Inflammatory macrophage treated with lipopolysaccharide for 1 hour (primary cell): ENCODE measurements at places on chromosomes 5 and 9.

GRCh38 chr5:1295650-1296037 is 776 bp upstream of the TERT start:
- DNase-seq = no peak

- no peak for DNase-seq
Measured at GRCh38 chr5:169149317-169149716, 151.6 kb downstream of the SLIT3 start.

GRCh38 chr5:151724360-151724759 is 34.1 kb downstream of the ATOX1 start:
- no peak for DNase-seq

GRCh38 chr9:136943291-136944211 is 987 bp downstream of the FBXW5 start:
- DNase-seq = peak; percentile 17

DNA sequence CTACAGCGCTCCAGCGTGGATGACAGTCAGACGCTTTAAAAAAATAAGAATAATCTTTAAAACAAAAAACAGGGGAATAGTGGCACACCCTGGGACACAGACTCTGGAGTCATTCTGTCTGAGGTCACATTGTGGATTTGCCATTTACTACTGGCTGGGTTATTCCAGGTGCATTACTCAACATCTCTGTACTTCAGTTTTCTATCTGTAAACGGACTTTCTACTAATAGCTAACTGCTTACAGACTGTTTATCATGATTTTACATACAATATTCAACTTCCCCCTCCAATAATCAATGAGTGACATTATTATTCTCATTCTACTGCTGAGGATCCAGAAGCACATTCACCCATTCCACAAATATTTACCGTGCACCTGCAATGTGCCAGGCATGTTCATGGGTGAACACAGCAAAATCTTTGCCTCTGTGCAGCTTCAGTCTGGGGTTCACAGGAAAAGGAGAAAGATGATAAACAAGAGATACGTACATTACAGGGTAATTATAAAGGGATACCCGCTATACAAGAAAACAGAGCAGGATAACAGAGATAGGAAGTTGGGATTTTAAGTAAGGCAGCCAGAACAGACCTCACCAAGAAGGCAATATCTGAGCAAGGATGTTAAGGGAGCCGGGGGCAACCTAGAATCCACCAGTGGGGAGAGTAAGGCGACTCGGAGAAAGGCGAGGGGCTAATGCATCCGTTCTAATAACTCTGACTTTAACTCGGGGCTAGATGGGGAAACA is 984 bp upstream of the RAD23B start:
- DNase-seq = no peak
